ENCODE measurements at places on chromosomes 5 and 9.

GRCh38 chr9:116337015-116337414, 183.4 kb downstream of the PAPPA start:
- no peak for DNase-seq

GRCh38 chr9:79431019-79431679, 140.6 kb upstream of the TLE4 start:
- no peak for DNase-seq

DNA sequence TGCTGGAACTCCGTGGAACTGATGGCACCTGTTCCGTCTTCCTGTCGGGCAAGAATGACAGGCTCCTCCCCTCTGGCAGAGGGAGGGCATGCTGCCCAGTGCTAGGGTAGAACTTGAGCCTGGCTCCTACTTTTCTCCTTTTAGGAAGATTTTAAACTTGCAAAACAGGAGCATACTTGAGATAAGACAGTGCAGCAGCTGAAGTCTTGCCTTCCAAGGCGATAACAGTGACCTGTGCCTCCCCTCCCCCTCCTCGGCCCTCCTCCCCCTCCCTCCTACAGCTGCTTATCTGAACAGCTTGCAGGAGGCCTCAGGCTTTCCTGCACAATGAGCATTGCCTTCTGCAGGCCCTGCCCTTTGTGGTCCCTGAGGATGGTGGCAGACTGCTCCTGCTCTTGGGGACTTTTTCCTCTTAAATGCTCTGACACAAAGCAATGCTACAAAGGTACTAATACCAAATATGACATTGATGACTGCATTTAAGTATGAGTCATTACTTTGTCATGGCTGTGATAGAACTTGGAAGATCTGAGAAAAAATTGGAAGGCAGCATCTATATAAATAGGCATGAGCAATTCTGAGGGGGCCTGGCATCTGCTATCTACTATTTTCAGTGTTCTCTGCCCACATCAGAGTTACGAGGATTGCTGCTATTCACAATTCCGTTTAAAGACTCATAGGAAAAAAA, 2.0 kb downstream of the GADD45G start:
- no peak for DNase-seq

- DNase-seq, result no peak
Measured at GRCh38 chr9:24900179-24900578, 354.5 kb upstream of the IZUMO3 start.

GRCh38 chr5:38167562-38167996, 90.8 kb upstream of the EGFLAM start:
- DNase-seq, result no peak

- no peak for DNase-seq
Measured at GRCh38 chr5:159186319-159186718, 23.0 kb downstream of the RNF145 start.

GRCh38 chr5:141848744-141849414, 29.3 kb downstream of the PCDH1 start:
- no peak for DNase-seq

- no peak for DNase-seq
Measured at GRCh38 chr9:36560771-36561170, 11.9 kb upstream of the MELK start.

GRCh38 chr9:16811987-16812685, 58.3 kb downstream of the BNC2 start:
- DNase-seq, result no peak

GRCh38 chr5:148785223-148785622, 41.2 kb upstream of the ADRB2 start:
- no peak for DNase-seq

DNA sequence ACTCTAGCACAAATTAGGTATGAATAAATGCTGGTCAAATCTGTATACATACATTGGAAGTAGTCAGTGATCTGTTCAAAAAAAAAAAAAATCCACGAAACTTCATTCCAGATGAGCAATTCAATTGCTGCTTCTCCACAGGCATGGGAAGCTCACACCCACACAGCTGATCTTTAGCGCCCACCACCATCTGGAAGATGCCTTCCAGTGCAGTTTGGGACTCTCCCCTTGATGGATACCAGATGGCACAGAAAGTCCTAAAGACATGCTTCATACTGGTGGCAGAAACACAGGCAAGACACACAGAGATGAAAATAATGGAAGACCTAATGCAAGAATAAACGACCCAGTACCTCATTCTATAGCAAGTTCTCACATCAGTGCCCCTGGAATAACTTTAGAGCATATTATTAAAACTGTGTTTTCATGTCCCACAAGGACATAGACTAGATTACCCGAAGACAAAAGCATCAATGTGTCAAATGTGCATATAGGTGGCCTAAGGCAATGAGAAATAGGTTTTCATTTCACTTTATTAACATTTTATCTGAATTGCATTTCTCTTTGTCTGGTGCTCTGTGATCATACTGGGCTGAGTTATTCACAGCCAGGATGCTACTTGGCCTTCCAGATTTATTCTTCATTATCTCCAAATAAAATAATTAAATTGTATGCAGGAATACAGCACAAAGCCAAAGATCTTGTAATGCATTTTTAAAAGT, 135.4 kb upstream of the TAS2R1 start:
- DNase-seq, result no peak

GRCh38 chr5:35162848-35163709, 67.2 kb downstream of the PRLR start:
- DNase-seq, result no peak

GRCh38 chr5:63205976-63206375, 627.4 kb downstream of the LRRC70 start:
- DNase-seq, result no peak

DNA sequence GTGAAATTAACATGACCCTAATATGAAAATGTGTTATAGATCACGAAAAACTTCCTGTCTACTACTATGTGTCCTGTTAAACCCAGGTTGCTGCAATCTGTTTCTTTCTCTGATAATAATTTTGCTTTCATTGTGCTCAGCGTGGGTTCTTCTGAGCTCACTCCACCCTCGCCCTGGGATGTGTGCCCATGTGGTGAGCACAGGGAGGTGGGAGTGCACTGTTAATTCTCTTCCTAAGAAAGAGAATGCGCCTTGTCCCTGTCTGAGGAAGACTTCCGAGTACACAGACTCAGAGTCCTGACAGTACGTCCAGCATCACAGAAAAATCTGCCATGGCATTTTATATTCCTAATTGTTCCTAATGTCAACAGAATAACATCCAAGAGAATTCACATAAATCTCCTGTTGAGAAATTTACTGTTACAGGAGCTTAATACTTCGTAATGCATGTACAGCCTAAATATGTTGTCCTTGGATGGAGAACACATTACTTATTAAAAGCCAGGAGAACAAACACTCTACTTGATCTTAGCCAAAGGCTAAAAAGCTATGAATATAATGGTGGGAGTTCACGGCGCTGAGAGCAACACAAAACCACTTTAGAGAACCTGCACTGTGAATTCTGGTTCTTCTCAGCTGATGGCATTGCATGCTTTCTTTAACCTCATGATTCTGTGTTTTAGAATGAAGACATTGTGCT, 102.6 kb downstream of the PDE4D start:
- DNase-seq, result no peak

- DNase-seq, result no peak
Measured at GRCh38 chr5:124289641-124290311, 456.7 kb downstream of the ZNF608 start.

DNA sequence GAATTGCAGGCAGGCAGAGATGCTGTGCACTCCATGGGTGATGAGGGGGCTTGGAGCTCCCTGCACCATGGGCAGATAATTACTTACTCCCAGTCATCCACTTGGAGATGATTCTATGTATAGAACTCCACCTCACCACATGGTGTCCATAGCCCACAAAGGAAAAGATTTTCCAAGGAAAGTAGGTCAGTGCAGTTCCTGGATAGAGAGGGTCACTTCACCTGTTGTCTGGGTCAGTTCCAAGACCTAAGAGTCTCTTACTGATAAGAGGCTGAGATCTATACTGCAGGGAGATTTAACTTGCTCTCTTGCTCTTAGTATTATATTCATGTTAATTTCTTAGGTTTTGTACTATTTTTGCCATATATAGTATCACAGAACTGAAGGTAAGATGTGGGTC, 113.9 kb upstream of the BRINP1 start:
- no peak for DNase-seq

DNA sequence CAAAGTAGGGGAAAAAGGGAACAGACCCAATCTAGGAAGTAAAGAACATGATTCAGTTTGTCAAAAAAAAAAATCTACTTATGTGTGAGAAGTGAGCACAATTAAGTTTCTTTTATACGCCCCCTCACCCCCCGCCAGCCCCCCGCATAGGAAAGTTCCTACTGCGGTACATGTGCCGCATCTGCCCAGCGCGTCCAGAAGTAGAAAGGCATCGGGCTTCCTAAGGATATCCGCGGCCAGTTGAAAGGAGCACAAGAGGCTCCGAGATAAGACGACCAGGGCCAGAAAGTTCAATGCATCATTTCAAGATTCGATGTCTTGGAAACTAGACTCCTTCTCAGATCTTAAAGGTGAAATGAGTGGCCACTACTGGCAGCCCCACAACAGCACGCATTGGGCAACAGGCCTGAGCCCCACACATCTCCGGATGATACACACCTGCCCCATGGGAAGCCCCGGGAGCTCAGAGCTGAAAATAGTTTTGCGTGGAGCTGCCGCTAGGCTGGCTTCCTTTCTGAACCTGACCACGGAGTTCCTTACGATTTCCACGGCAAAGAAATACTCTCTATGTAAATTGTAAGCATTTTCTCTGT, 203.9 kb downstream of the RAB3C start:
- no peak for DNase-seq

DNA sequence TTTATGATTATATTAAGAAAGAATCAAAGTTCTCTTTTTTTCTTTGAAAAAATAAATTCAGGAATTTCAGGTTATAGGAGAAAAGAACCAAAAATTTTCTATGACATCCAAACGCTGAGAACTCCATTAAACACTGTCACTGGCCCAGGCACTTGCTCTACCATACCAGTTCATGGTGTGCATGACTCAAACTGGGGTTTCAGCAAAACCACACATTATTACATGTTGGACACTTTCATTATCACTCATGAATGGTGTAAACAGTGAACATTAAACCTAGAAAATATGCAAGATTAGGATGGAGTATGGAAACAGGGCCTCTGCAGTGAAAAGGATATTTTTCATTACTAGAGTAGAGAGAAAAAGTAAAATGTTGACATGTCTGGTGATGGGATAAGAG, 369.9 kb upstream of the FAM174A start:
- no peak for DNase-seq

DNA sequence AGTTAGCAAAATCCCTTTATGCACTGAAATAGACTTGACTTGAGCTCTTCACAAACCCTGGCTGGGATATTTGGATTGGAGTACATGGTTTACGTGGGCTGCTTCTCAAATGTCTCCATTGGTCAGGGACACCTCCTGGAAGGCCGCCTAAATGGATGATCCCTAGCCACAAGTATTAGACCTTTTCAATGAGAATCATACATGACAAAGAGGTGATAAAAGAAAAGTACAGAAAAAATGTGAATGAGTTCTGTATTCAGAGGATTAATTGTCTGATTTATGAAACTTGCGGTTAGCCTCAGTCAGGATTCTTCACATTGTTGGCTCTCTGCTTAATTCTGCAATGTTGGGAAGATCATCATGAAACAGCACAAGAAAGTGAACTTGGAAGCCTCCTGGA, 752.8 kb upstream of the ADAMTS16 start:
- DNase-seq, result no peak

All from SK-N-MC (cell line).